ENCODE measurements at places on chromosomes 6 and 20.

- no peak for DNase-seq
Measured at GRCh38 chr20:12270863-12271262, 353.2 kb downstream of the BTBD3 start.

DNA sequence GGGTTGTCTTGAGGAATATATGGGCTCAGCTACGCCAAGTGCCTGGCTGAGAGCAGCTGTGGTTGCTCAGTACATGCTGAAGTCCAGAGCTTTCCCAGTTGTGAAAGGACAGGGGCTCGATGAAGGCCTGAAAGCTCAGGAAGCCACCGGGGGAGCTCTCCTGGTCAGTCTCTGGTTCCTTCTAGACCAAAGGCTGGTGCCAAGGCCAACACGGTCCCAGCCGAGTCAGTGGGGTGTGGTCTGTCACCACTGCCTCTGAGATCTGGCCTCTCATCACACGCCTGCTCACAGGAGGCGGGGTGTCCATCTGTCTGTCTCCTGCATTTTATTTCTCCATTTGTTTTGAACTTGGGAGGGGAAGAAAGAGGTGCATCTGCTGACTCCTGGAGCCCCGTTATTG lies 4.9 kb upstream of the FAM83C start:
- DNase-seq, result no peak

DNA sequence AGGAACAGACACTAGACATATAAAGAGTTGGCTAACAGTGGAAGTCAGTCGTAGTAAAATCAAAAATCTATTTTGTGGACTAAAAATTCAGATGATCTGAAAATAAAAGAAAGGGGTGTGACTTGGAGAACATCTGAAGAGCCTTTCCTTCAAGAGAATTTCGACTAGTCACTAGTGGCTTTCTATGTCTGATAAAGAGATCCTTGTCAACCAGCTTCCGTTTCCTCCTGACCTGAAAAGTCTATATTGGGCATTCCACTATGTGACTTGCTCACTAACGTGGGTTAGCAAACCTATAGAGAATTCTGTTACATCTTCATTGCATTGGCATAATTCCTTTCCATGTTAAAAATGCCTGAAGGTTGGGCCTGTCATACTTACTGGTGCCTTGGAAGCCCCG lies 25.9 kb downstream of the TRAF3IP2 start:
- no peak for DNase-seq

DNA sequence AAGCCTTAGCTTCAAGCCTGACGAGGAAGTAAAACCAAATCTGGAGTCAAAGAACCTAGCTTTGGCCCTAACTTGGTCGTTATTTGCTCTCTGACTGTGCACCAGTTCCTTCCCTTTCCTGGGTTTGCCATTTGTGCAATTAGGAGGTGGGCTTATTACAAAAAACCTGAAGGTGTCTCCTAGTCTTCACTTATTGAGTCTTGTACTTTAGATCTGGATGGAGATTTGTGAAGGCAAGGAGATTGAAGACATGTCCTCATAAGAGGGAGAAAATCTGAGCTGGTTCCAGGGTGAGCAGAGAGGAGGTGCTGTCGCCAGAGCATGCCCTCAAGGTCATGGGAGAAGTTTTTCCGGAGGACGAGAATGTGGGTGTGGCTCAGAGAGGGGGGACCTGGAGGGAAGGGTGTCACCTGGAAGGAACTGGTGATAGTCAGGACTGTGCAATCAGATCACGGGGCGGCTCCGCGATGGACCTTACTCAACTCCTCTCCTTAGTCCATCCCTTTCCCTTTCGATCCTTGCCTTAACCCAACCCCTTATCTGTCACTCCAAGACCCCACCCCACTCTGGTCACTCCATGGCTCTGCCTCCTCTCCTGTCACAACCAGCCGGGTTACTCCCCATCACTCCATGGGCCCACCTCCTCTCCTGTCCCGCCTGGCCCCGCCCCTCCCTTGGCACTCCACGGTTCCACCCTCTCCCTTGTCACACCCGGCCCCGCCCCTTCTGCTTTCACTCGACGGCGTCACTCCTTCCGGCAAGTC lies 588 bp upstream of the ACSS2 start:
- no peak for DNase-seq

- no peak for DNase-seq
Measured at GRCh38 chr6:154580397-154581135, 70.1 kb upstream of the CNKSR3 start.
